ENCODE measurements at places on chromosomes 3 and 15. TPM values are rescaled to one million over a fixed set of nuclear protein-coding genes. Genes with fewer than 3 reads are reported as not detected.

The FSTL1 gene
- 0.40 TPM for total RNA-seq

The ITIH1 gene
- not detected for total RNA-seq

The ADAMTS7 gene
- total RNA-seq = 0.10 TPM

The NRROS gene
- total RNA-seq = 24.5 TPM

The STAC gene
- not detected for total RNA-seq

The EXD1 gene
- not detected for total RNA-seq

The TMCO5A gene
- not detected for total RNA-seq

The QTRT2 gene
- 30.7 TPM for total RNA-seq

The TEX55 gene
- total RNA-seq = not detected

All from activated CD4-positive, alpha-beta memory T cell treated with anti-CD3 and anti-CD28 coated beads for 36 hours (primary cell).